AG09319 (cell line): ENCODE measurements at places on chromosomes 16 and 17.

DNA sequence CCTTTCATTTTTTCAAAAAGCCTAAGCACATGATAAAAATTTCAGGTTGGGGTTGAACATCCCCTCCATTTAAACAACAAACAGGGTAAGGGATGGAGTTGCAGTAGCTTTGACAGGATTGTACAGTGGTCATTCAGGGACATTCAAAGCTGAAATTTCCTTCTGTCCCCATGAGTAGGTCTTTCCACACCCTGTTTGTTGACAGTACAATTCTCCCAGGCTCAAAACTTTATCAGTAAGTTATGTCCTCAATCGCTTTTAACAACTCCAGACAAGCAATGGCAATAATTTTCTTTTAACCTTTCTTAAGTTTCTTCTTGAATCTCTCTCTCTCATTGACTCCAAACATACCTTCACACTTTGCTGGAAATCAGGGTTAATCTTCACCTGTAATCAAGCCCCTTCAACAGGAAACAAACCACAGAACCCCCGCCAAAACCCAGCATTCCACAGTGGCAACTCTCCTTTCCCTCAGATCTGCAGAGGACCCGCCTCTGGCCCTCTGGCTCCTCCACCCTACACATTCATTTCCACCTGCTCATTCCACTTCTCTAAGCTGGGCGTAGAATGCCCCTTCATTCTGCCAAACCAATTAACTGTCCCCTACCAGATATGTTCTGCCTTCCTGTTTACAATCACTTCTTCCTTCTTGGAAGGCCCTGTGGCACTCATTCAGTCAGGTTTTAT is 20.7 kb downstream of the TXNDC11 start:
- DNase-seq: no peak

- DNase-seq: no peak
Observed at GRCh38 chr17:2051061-2051932, 3.6 kb upstream of the HIC1 start.

DNA sequence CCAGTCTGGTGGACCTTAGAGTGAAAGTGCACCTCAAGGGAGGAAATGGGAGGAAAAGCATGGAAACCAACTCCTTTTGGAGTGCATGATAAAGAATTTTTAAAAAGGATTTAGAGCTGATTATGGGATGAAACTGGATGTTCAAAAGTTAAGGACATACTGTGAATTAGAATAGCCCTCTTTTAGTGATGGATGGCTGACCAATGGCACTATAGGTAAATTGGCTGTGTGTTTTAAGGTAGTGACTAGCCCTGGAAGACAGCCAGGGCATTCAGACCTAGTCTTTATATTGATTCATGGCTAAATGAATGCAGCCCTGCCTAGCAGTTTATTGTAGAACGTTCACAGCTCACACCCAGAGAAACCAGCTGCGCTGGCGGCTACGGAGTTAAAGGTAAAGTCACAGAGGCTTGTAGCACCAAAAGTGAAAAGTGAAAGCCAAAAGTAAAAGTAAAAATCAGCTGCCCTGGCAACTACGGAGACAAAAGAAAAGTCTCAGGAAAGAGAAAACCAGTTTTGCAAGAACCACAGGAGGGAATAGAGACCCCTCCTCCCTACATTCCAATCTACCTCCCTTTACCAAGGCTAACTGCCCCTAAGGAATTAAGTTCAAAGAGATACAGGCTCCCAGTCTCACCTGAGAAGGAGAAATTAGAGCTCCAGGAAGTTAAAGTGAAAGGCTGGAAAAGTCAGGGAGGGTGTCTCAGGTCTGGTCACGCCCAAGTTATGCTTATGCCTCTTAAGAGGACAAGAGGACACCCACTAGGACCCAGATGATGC is 21.8 kb downstream of the ACSM1 start:
- no peak for DNase-seq

DNA sequence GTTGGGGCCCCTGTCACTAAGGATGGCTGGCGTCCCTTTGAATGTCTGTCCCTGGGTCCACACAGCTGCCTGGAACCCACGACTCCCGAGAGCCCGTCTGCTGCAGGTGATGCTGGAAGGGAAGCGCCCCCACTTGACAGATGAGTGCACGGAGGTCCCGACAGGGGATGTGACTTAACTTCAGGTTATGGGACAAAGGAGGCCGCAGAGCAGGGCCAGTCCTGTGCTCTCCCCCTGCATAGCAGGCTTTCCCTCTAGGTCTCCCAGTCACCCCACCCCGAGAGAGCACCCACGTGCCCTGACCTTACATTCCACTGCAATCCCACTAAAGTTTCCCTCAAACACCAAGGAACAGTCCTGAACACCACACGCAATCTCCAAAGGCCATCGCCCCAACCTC is 6.0 kb upstream of the RCVRN start:
- DNase-seq: no peak

GRCh38 chr17:68579194-68579927 is 21.8 kb downstream of the FAM20A start:
- DNase-seq: no peak

DNA sequence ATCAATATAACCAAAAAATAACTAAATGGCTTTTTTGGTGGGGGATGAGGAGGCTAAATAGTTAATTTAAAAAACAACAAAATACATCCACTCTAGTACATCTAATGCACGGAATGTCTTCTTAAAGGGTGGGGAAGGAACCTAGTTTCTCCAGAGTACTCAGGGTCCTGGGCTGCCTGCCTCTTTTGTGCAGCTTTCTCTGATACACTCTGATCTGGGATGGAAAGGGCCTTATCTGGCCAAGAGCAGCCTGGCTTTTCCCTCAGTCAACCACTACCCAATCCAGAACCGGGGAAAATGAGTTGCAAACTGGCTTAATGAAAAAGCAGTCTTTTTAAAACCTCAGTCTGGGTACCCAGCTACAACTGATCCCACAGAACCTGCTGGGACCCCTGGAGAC is 42.9 kb downstream of the DCUN1D3 start:
- no peak for DNase-seq

DNA sequence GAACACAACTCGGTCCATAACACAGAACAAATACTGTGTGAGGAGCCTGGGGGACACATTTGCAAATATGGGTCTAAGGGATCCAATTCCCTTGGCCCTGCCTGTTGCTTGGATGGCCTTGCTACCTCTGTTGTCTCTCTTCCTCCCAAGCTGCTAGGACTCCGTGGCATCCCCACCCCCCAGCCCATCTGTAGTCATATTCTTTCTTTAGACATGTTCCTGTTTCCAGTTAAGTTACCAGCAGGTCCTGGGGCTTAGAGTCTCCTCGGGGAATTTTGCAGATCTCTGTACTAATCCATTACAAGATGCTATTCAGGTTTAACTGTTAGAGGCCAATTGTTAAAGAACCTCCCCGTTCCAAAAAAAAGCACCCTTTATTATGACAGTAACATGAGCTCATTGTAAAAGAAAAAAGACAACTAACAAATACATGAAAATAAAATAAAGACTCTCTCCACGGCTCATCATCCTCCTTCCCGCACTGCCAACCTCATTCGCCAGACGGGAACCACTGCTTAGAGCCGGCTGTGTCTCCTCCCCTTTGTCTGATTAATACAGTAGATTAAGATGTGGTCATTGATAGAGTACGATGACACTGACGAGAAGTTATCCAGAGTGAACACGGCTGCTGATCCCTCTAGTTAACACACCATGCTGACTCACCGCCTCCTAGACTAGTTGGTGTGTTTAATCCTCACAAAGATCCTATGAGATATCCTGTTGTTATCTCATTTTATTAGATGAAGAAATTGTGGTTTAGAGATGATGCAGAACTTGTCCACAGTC is 22.2 kb downstream of the HS3ST4 start:
- no peak for DNase-seq

- no peak for DNase-seq
Observed at GRCh38 chr17:74362810-74363498, 1.3 kb upstream of the BTBD17 start.
